ENCODE measurements at places on chromosomes 5 and 9.

DNA sequence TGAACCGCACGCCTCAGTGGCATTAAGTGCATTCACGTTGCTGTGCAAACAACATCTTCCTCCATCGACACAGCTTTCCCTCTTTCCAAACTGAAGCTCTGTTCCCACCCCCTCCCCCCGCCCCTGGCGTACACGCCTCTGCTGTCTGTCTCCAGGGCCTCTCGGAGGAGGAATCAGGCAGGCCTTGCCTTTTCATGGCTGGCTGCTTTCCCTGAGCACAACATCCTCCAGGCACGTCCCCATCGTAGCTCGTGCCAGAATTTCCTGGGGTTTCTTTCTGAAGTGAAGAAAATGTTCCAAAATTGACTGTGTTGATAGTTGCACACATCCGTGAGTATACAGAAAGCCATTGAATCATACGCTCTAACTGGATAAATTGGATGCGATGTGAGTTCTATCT, 22.3 kb upstream of the TMEM250 start:
- no peak for DNase-seq

GRCh38 chr9:133569891-133570690, 35.6 kb downstream of the ADAMTSL2 start:
- DNase-seq = no peak

GRCh38 chr9:19161257-19162025, 34.1 kb upstream of the PLIN2 start:
- DNase-seq = peak; percentile 71

GRCh38 chr9:38112049-38112448, 43.0 kb upstream of the SHB start:
- DNase-seq = no peak

DNA sequence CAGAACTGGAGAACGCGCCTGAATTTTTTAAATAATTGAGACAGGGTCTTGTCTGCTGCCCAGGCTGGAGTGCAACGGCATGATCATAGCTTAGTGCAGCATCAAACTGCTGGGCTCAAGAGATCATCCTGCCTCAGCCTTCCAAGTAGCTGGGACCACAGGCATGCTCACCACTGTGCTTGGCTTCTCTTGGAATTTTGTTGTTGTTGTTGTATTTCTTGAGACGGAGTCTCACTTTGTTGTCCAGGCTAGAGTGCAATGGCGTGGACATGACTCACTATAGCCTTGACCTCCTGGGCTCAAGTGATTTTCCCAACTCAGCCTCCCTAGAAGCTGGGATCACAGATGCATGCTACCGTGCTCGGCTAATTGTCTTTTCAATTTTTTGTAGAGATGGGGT, 58.4 kb upstream of the DAB2IP start:
- DNase-seq = no peak

DNA sequence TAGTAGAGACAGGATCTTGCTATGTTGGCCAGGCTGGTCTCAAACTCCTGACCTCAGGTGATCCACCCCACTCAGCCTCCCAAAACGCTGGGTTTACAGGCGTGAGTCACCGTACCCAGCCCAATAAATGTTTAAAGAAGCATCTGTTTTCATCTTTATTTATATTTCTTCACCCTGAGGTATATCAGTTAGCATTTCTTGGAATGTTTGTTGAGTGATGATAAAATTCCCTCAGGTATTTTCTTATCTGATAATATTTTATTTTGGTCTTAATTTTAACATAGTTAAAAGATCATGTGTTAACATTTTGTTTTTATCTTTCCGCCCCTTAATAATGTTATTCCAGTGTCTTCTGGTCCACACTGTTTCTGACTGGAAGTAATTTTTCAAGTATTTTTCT, 839.6 kb upstream of the CDH10 start:
- no peak for DNase-seq

- no peak for DNase-seq
Observed at GRCh38 chr9:93298498-93299417, 114.8 kb downstream of the WNK2 start.

DNA sequence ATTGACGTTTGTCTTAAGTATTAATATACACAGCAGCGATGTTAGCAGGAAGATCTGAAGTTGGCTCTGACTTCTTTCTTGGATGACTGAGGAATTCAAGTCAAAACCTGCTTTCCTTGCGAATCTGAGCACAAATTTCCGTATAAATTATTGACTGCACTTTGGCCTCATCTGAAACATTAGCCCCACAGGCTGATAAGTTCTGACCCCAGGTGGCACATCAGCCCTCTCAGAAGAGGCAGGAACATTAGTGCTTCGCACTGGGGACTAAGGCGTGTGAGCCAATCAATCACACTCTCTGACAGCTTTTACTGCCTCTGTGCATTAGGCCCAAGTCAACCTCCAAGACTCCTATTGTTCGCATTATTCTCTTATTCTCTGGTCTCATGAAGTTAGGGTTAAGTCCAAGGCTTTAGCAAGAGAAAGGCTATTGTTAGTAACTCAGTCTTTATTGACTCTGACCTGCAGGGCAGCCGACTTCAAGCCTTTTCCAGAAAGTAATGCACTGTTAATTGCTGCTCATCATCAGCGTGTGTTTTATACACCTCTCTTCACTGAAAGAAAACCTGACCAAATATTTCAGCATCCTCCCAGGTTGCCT, 84.2 kb downstream of the ZNF608 start:
- DNase-seq = no peak

- peak; percentile 7 for DNase-seq
Observed at GRCh38 chr9:131773911-131774379, 34.1 kb upstream of the RAPGEF1 start.

GRCh38 chr9:129291041-129291501, 113.0 kb upstream of the IER5L start:
- DNase-seq = no peak

DNA sequence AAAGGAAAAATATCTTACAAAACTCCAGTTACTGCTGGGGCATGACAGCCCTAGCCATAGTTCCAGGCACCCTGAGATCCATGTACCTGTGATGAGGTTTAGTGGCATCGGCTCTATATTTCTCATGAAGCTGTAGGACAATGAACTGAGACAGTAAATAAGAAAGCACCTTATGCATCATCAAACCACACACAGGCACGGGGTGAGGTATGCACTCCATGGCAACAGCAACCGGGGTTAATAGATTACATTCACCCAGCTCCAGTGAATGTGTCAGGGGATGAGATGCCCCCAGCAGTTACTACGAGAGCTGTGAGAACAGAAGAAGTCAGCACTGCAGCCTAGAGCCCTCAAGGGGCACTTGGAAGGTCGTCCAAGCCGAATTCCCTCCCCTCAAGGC, 162.0 kb upstream of the S1PR3 start:
- no peak for DNase-seq

- DNase-seq = no peak
Observed at GRCh38 chr5:80871541-80871961, 88.6 kb upstream of the RASGRF2 start.

- DNase-seq = peak; percentile 7
Observed at GRCh38 chr5:143023411-143024096, 253.4 kb downstream of the ARHGAP26 start.

- no peak for DNase-seq
Observed at GRCh38 chr5:79263290-79263689, 27.4 kb downstream of the JMY start.

GRCh38 chr5:74616236-74617146, 24.0 kb downstream of the ENC1 start:
- no peak for DNase-seq

GRCh38 chr9:75041041-75041440, 12.9 kb upstream of the CARNMT1 start:
- no peak for DNase-seq

DNA sequence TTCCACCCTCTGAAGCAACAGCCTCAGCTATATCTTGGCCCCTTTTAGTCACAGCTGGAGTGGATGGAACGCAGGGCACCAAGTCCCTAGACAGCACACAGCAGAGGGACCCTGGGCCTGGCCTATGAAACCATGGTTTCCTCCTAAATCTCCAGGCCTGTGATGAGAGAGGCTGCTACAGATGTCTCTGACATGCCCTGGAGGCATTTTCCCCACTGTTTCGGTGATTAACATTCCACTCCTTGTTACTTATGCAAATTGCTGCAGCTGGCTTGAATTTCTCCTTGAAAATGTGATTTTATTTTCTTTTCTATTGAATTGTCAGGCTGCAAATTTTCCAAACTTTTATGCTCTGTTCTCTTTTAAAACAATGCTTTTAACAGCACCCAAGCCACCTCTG, 384.8 kb downstream of the PRR16 start:
- DNase-seq = no peak

GRCh38 chr9:96361668-96362067, 21.8 kb downstream of the SLC35D2 start:
- no peak for DNase-seq

GRCh38 chr5:154788212-154788611, 33.0 kb downstream of the LARP1 start:
- DNase-seq = no peak

DNA sequence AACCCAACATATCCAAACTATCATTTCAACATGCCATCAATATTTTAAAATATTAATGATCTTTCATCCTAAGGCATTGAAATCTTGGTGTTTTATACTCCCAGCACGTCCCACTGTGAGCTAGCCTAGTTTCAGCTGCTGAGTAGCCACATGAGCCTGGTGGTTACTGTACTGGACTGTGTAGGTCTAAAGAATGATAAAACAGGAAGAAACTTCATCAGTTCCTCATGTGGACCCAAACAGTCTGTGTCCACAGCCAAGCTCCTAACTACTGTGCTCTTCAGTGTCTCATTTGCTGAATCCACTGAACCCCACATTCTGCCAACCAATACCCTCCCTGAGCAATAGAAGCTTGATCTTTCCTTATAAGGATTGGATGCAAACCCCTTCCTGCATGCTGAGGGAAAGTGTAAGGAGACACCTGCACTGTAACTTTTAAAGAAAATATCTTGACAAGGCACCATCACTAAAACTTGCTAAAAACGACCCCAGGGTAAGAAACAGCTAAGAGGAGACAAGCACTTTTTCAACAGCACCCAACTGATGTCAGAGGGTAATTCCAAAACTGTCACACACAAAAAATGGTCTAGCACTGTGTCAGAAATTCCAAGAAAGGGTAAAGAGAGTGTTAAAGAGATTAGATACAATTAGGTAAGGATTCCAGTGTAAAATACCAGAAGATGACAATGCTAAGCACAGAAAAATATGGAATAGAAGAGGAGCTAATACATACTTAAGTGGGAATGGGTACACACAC, 126.9 kb downstream of the SPOCK1 start:
- no peak for DNase-seq

All from CD4-positive, alpha-beta T cell treated with Interleukin-21 for 1 hour (primary cell).